ENCODE measurements at places on chromosomes 2 and 18.

DNA sequence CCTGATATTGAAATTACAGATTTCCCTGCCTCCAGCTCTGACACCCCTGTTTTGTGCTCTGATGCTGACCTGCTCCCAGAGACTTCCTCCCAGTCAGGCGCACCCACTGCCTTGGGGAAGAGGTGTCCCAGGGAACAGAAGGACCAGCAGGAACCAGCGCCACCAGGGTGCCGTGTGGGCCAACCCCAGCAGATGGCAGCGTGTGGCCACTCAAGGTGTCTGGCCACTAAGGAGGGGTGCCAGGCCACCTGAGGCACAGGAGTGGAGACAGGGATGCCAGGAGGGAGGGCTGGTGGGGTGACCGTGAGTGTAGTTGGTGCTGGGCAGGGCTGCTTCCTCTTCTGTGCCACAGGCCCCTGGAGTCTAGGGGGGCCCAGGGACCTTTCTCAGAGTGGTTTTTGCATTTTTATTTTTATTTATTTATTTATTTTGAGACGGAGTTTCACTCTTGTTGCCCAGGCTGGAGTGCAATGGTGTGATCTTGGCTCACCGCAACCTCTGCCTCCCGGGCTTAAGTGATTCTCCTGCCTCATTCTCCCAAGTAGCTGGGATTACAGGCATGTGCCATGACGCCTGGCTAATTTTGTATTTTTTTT, 56.0 kb downstream of the TEX44 start:
- peak; percentile 77 for DNase-seq

DNA sequence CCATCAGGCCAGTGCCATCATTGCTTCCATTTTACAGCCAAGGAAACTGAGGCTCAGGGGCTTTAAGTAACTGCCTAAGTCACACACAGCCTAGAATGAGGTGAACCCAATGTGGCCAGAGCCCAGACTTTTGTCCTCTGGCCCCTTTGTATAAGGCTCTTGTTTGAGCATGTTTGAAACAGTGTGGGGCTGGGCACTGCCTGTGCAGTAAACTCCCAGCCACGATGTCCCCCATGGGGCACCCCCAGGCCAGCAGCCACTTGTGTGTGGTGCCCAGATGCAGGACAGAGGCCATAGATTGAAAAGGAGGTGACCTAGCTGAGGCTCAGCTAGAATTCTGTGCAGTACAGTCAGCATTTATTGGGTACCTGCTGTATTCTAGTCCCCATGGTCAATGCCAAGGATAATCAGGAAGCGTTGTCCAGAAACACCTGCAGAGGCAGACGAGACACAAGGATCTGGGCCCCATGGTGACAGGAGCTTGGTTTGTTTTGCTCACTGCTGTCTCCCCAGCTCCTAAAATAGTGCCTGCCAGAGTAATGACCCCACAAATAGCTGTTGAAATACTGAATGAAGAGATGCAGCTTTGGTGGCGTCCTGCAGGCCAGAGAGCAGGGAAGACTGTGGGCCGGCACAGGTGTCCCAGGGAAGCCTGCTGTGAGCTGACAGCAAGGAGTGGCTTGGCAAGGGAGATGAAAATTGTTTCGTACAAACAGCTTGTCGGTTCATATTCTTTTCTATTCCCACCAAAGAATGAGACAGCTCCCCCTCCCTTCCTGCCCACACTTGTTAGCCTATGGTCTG, 160.7 kb downstream of the LDLRAD4 start:
- no peak for DNase-seq

DNA sequence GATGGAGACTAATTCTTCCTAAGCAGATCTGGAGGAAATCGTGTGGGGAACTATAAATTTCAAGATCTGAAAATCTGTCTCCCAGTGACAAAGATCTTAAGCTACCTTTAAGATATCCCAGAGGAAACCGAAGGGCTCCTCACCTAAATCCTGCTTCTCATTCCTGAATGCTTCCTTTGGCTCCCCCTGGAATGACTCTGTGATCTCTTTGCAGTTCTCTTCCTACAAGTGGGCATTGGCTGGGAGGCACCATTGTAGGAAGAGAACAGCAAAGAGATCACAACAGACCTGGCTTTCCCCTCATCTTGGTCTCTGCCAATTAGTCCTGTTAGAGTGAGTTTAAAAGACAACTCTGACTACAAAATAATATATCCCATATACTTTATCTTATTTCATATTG, 70.0 kb upstream of the KCNH7 start:
- no peak for DNase-seq

GRCh38 chr2:238127165-238128060, 11.1 kb upstream of the KLHL30 start:
- no peak for DNase-seq

DNA sequence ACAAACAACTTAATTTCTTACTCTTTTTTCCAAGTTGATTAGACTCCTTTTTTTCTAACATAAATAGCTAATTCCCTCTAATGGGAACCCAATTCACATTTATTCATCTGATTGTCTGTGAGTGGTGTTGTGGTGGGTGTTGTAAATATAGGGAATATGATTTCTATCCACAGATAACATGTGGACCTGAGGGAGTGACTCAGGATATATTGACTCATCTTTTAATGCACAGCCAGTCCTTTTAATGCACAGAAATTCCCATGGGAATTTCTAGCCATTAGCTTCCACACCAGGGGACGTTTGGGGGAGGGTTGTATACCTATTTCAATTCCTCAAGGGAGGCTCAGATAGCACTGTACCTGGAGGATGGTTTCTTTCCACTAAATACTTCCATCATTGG, 1339.6 kb upstream of the LRRTM1 start:
- no peak for DNase-seq

- no peak for DNase-seq
Observed at GRCh38 chr2:70145851-70146739, 44.7 kb downstream of the C2orf42 start.

- no peak for DNase-seq
Observed at GRCh38 chr18:37559194-37559593, 6.4 kb downstream of the CELF4 start.

DNA sequence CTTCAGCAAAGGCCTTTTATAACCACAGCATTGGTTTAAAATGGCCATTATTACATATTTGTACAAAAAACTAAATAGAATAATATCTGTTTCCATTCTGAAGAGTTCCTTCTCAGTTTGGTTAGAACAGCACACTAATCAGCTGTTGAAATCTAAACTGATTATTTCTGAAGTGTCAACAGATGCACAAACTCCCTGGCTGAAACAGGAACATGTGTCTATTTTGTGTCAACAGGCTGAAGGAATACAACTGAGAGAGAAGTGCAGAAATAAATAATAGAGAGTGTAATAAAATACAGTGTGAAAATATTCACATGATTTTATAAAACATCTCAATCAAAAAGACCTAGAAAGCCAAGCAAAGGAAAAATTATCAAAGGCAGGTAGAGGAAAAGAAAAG, 29.7 kb downstream of the IKZF2 start:
- DNase-seq, result no peak

DNA sequence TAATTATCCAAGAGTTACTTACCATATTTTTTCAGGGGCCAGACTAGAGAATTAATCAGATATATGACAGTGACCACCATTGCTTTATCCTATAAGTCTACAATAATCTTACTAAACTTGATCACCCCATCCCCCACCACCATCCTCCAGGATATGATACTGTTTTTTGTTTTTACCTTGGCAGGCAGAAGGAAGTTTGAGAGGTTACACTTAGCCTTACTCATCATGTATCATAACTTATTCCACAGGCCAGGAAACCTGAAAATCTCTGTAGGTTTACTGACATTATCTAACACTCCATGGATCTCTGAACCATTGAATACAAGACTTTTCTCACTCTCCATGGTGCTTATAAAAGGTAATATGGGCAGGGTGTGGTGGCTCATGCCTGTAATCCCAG, 602.7 kb downstream of the KCNJ3 start:
- DNase-seq, result no peak

- no peak for DNase-seq
Observed at GRCh38 chr2:102075479-102075878, 67.1 kb upstream of the IL1R1 start.

- no peak for DNase-seq
Observed at GRCh38 chr2:200913654-200914053, 24.5 kb downstream of the NIF3L1 start.

GRCh38 chr2:55120634-55121359, 70.5 kb upstream of the RTN4 start:
- peak; percentile 87 for DNase-seq

DNA sequence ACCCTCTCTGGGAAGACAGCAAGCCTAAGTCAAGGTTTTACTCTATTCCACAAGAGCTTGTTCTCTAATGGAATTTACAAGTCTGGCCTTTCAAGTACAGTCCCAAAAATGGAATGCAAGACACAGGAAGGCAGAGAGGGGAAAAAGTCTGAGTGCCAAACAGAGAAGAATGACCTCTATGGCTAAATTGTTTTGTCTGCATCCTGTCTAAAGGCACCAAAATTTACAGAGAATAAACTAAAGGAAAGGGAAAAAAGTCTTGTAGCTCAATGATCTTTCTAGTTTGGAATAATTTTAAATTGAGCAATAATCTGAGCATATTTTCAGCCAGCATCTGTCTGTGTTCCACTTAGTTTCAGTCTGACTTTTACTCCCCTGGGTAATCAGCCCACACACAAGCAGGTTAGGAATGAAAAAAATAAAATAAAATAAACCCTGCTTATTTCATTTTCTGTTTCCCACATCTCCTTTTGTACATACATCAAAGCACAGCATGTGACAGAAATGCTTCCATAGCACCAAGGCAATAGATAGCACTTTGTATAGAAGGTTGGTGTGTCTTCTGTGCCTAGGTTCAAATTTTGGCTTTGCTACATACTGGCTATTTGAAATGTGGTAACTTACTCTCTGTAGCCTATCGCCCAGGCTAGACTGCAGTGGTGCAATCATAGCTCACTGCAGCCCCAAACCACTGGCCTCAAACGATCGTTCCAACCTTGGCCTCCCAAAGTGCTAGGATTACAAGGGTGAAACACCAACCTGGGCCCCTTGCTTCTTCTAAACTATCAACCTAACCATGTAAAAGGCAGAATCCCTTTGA, 105.1 kb downstream of the SLC8A1 start:
- DNase-seq, result no peak

DNA sequence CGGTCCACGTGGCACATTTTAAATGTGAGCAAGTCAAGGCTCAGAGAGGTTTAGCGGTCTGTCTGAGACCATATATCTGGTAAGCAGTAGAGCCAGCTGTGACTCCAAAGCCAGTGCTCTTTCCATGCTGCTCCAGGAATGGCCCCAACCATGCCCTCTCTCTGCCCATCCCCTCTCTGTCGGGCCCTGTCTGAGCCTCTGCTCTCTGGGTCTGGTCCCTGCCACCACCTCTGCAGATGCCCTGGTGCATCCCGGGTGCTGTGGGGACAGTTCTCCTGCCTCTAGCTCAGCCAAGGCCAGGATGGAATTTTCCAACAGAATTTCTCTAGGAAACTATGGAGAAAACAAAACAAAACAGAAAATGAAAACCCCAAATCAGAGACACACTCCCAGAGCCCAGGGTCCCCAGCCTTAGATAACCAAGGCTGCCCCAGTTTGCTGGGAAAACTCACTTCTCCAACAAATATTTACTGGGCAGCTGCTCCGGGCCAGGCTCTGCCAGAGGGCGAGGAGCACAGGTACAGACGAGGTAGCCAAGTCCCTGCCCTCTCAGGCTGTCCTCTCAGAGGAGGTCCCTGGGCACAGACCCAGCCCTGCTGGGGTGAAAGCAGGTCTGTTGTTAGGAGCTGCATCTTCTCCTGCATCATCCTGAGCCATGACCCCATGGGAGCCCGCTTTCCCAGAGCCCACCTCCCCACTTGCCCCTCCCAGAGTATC, 9.2 kb downstream of the ADRA2B start:
- DNase-seq, result no peak

GRCh38 chr2:84197901-84198300, 261.2 kb downstream of the SUCLG1 start:
- peak; percentile 19 for DNase-seq

DNA sequence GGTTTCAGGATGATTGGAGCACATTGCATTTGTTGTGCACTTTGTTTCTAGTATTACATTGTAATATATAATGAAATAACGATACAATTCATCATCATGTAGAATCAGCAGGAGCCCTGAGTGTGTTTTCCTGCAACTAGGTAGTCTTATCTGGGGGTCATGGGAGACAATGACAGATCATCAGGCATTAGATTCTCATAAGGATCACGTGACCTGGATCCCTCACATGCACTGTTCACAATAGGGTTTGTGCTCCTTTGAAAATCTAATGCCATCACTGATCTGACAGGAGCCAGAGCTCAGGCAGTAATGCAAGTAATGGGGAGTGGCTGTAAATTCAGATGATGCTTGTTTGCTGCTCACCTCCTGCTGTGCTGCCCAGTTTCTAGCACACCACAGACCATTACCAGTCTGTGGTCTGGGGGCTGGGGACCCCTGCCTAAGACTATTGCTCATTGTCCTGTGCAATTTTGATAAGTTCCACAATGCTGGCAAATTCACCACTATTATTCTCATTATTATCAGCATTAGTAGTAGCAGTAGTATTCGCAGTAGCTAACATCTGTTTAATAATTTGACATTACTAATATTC, 428.7 kb upstream of the TNP1 start:
- DNase-seq, result no peak

DNA sequence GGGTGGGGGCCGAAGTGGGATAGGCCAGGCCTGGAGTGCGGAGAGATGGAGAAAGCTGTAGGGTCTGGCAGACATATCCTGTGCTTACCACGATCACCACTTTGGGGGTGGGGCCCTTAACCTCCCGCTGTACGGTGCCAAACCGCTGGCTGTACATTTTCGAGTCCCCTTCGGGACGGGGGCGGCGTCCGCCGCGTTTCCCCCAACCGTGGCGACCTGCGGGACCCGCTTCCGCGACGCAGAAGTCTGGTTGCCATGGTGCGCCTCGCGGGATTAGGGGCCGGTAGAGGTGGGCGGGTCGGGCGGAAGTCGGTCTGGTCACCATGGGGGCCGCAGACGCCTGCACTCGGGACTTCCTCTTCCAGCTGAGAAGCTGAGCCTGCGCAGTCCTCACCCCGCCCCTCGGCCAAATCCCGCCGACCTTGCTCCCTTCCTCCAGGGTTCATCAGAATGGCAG, at the start of gene CFAP53:
TSS of gene CFAP53 (minus strand) at position 248 of the 457 bp plus-strand sequence. CDS start at position 157, 91 bp downstream.
- DNase-seq, result peak; percentile 92

GRCh38 chr2:230575642-230576324, 136.9 kb upstream of the CAB39 start:
- DNase-seq, result no peak

GRCh38 chr18:34084635-34085034, 140.1 kb downstream of the NOL4 start:
- no peak for DNase-seq

GRCh38 chr18:72368308-72368707, 175.8 kb downstream of the CBLN2 start:
- no peak for DNase-seq

GRCh38 chr2:159044804-159045286, 76.4 kb downstream of the TANC1 start:
- DNase-seq, result no peak

- no peak for DNase-seq
Observed at GRCh38 chr2:61460163-61460562, 10.7 kb downstream of the USP34 start.

Data from KBM-7 (cell line).